Suprapubic skin (tissue), 4 donors: ENCODE measurements at places on chromosomes 7 and 10.

DNA sequence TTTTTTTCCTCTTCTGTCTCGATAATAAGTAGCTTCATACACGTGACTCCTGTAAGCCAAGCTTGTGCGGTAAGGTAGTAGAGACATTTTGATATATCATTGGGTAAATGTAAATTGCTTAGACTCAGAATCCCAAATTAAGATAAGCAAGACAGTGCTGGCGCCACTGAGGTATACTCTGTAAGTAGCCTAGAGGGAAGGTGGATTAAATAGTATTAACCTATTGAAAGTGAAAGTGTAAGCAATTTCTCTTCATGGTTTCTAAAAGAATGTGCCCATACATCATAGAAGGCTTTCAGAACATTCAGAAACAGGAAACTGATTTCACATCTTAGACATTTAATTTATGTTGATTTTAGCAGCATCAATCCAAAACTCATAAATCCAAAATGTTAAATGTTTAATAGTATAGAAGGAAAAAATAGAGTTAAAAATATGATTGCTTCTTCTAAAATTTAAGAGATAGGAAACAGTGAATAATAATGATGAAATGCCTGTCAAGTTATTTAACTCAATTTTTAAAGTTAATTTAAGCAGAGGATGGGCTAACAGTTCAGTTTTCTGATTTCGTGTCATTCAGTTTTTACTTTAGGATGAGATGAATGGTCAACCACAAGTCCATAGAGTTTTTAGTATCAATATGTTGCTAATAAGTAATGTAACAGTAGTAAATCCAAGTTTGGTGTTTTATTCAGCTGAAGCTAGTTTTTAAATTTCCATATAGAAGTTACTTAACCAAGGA, 36.8 kb downstream of the LRRC72 start:
- H3K27ac ChIP-seq = no peak overlapping the region
- H3K27me3 ChIP-seq = no peaks in the 10 kb centered on the region
- H3K4me1 ChIP-seq = peaks cover 3% of the 10 kb centered on the region
- no peaks in the 10 kb centered on the region for H3K36me3 ChIP-seq

- H3K27me3 ChIP-seq = no peaks in the 10 kb centered on the region
- peaks cover 2% of the 10 kb centered on the region for H3K36me3 ChIP-seq
- H3K4me3 ChIP-seq = no peak overlapping the region
These were observed 81.1 kb downstream of the RGS10 start for GRCh38 chr10:119461380-119461779.

DNA sequence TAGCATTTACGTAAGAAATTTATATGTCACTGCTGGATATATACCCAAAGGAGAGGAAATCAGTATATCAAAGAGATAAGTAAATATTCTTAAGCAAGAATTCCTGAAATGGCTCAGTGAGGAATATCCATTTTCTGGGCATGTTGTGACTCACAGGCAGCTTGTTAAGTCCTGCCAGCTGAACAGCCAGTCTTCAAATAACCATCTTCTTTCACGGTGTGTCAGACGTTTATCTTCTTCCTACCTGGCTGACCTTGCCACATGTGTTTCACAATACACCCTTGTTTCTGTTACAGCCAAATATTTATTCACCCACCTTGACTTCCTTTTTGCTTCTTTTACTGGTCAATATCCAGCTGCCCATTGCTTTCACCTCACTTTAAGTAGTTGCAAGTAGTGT, 648.1 kb downstream of the ANKRD7 start:
- no peaks in the 10 kb centered on the region for H3K36me3 ChIP-seq
- no peak overlapping the region for H3K27ac ChIP-seq
- no peaks in the 10 kb centered on the region for H3K27me3 ChIP-seq
- peaks cover 7% of the 10 kb centered on the region for H3K4me1 ChIP-seq
- no peak overlapping the region for H3K4me3 ChIP-seq

- no peaks in the 10 kb centered on the region for H3K27me3 ChIP-seq
- H3K4me1 ChIP-seq = peaks cover 3% of the 10 kb centered on the region
- no peak overlapping the region for H3K27ac ChIP-seq
- H3K4me3 ChIP-seq = no peak overlapping the region
These were observed 50.4 kb downstream of the LHPP start for GRCh38 chr10:124512040-124512428.

GRCh38 chr10:128835361-128835760, 631.7 kb upstream of the MGMT start:
- no peaks in the 10 kb centered on the region for H3K36me3 ChIP-seq
- H3K4me3 ChIP-seq = no peak overlapping the region
- no peak overlapping the region for H3K27ac ChIP-seq
- no peaks in the 10 kb centered on the region for H3K27me3 ChIP-seq
- no peak for DNase-seq

GRCh38 chr10:9038146-9038714, 983.7 kb downstream of the GATA3 start:
- no peak overlapping the region for H3K4me3 ChIP-seq
- DNase-seq = no peak
- no peaks in the 10 kb centered on the region for H3K4me1 ChIP-seq
- no peaks in the 10 kb centered on the region for H3K27me3 ChIP-seq

DNA sequence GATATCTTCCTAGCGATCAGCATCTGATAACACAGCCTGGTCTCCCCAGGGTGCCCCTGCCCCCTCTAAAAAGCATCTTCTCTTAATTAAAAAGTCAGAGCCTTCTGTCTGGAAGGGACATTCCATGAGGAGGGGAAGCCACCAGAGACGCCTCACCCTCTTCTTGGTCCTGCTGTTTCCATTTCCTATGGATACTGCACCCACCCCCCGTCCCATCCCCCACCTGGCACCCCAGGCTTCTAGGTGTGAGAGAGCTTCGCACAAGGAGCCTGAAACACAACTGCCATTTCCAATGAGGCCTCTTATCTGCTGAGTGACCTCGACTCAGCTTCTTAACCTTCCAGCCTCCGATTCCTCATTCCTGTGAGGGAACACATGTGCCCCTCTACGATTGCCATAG, 51.4 kb downstream of the COL13A1 start:
- DNase-seq = no peak
- H3K36me3 ChIP-seq = no peaks in the 10 kb centered on the region
- no peak overlapping the region for H3K27ac ChIP-seq

DNA sequence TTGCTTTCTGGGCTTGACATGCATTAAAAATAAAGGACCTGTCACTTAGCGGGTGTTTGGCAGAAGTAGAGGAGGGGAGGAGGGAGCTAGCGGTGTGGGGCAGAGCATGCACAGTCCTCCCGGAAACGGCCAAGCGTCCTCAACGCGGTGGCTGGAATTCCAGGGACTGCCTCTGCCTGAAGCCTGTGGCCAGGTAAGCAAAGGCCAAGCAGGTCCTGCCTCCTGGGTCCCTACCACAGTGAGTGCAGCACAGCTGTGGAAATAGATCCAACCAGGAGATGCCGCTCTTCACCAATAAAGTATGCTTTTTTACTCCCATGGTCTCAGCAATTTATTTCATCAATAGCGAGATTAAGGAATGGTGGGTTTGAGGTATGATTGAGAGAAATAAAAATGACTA, 323.4 kb downstream of the WDR37 start:
- peaks cover 53% of the 10 kb centered on the region for H3K27me3 ChIP-seq
- H3K27ac ChIP-seq = no peak overlapping the region
- no peaks in the 10 kb centered on the region for H3K4me1 ChIP-seq
- no peak overlapping the region for H3K4me3 ChIP-seq

DNA sequence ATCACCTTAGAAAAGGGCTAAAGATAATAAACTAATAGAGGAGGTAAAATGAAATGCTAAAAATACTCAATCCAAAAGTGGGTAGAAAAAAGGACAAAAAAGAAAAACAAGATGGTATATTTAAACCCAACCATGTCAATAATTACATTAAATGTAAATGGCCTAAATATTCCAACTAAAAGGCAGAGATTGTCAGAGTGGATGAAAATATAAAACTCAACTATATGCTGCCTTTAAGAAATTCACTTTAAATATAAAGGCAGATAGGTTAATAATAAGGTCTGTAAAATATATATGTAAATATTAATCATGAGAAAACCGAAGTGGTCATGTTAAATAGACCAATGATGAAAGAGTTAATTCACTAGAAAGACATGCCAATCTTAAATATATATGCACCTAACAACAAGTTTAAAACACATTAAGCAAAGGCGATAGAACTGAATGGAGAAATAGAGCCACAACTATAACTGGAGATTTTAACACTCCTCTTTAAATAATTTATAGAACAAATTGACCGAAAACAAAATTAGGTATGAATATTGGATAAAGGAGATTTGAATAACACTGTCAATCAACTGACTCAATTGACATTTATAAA, 159.4 kb downstream of the PLPP4 start:
- H3K4me1 ChIP-seq = no peaks in the 10 kb centered on the region
- DNase-seq = no peak
- no peak overlapping the region for H3K4me3 ChIP-seq
- no peaks in the 10 kb centered on the region for H3K27me3 ChIP-seq
- no peak overlapping the region for H3K27ac ChIP-seq
- H3K36me3 ChIP-seq = no peaks in the 10 kb centered on the region
